Cerebellar nuclear complex (tissue), 1 donor: ENCODE measurements at places on chromosomes 4 and X.

- DNase-seq: no peak
Observed at GRCh38 chrX:138775517-138775916, 64.0 kb upstream of the FGF13 start.

GRCh38 chr4:11611868-11612267 lies 183.2 kb upstream of the HS3ST1 start:
- no peak for DNase-seq

DNA sequence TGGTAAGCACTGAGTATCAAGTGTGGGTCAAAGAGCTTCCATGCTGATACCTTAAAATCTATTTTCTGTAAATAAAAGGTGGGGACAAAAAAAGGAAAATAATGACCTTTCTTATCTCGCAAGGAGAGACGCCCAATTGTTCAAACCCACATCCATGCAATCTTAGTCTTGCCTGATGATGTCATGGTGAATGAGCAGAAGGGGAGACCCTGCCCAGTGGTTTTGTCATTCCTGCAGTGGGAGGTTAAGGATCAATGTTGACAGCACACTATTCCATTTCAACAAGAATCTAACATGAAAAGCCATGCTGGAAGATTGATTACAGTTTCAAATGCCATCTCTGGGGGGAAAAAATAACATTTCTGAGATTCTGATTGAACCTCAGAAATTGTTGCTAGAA lies 40.7 kb upstream of the PUDP start:
- DNase-seq: no peak

GRCh38 chrX:153669174-153669890 lies 4.3 kb downstream of the PNCK start:
- no peak for DNase-seq

- no peak for DNase-seq
Observed at GRCh38 chr4:111633663-111634266, 511.5 kb upstream of the FAM241A start.

GRCh38 chr4:187387739-187388138 lies 607.8 kb upstream of the ZFP42 start:
- DNase-seq: no peak

DNA sequence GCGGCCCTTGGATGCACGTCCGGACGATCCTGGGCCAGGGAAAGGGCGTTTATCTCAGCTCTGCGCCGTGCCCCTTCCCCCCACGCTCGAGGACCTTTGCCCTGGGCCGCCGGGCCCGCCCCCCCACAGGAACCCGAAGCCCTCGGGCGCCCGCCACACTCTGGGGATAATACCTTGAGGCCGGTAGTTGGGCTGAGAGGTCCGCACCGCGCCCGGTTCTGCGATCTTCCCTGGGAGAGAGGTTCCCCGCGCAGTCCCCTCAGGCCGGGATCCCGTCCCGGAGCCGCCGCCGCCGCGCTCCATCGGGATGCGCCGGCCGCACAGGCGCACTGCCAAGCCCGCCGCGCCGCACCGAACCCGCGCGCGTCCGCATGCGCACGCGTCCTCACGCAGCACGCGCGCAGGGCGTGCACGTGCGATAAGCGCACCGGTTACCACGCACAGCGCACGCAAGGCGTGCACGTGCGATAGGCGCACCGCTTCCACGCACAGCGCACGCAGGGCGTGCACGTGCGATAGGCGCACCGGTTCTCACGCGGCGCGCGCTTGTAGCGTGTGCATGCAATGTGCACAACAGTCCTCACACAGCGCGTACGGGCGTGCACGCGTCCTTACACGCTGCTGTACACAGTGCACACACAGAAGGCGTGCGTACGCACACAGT lies at the start of gene MAP7D2:
Gene MAP7D2, minus strand, starts transcription at position 331 of the 664 bp plus-strand sequence. Its CDS starts 28 bp downstream, at position 303.
- no peak for DNase-seq

- DNase-seq: no peak
Observed at GRCh38 chr4:53716471-53717063, 125.3 kb upstream of the LNX1 start.

- DNase-seq: no peak
Observed at GRCh38 chr4:123073650-123074049, 151.3 kb upstream of the NUDT6 start.

GRCh38 chr4:145536044-145536443 lies 54.4 kb downstream of the SMAD1 start:
- no peak for DNase-seq

GRCh38 chrX:134743091-134743490 lies 84.8 kb upstream of the PLAC1 start:
- DNase-seq: no peak

- DNase-seq: no peak
Observed at GRCh38 chr4:143224255-143224654, 39.5 kb downstream of the USP38 start.

DNA sequence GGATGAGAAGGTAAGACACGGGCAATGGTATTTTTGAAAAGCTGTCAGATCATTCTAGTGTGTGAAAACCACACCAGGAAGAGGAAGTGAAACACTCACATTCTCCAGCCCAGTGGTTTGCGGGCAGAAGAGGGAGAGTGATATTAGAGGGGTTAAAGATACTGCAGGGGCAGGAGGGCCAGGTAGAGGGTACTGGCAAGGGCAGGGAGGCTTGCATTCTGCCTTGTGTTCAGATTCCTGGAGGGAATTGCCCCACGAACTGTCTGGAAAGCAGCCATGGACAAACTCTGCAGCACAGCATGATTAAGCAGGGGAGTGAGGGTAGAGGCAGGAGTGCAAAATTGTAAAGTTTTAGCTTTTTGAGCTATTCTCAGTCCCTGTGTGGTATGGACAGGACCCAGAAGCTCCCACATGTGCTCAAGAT lies 30.9 kb downstream of the NIPAL1 start:
- no peak for DNase-seq

GRCh38 chr4:31390849-31391248 lies 670.7 kb downstream of the PCDH7 start:
- no peak for DNase-seq

GRCh38 chr4:74423104-74423503 lies 21.8 kb upstream of the AREG start:
- DNase-seq: no peak

- DNase-seq: peak; percentile 69
Observed at GRCh38 chr4:6928081-6928480, 18.5 kb downstream of the TBC1D14 start.

DNA sequence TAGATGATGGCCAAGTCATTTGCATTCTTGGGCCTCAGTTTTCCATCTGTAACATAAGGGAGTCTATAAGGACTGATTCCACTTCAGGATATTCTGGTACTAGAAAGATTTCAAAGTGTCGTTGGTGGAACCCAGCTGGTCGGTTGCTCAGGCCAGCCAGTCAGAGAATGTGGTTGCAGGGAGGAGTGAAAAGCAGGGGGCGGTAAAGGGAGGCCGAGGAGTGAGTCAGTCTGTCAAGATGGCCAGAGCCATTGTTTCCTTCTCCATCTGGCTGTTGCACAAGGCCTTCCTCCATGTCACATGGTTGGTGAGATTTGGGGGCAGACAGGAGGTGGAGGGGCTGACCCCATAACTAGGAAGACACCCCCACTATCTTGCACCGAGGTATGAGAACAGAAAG lies 38.2 kb downstream of the STARD8 start:
- no peak for DNase-seq

GRCh38 chr4:7354927-7355326 lies 79.8 kb downstream of the PSAPL1 start:
- DNase-seq: no peak

- no peak for DNase-seq
Observed at GRCh38 chr4:11636031-11636430, 207.3 kb upstream of the HS3ST1 start.

GRCh38 chrX:133999031-133999705 lies 13.8 kb upstream of the GPC3 start:
- DNase-seq: no peak

DNA sequence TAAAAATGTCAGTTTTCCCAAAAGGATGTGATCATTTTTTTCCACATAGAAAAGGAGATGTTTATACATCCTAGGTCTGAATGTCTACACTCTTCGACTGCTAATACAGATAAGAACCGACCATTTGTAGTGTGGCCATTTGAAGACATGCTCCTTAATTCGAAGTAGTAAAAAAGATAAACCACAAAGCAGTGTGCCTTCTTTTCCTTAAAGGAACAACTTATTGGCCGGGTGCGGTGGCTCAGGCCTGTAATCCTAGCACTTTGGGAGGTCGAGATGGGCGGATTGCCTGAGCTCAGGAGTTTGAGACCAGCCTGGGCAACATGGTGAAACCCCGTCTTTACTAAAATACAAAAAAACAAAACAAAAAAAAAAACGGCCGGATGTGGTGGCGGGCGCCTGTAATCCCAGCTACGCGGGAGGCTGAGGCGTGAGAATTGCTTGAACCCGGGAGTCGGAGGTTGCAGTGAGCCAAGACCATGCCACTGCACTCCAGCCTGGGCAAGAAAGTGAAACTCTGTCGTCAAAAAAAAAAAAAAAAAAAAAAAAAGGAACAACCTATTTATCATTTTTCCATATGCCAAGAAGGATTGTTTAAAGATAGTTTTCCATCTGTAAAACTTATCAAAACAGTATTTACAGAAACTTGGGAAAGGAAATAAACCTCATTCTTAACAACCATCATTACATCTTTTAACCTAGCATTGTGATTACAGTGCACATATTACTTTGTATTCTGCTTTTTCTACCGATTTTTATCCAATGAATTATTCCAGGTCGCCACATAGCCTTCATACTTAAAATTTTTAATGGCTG lies 2.6 kb downstream of the INTS6L start:
- DNase-seq: no peak

GRCh38 chrX:108126661-108127060 lies 35.1 kb downstream of the ATG4A start:
- no peak for DNase-seq

GRCh38 chrX:100410901-100411801 lies 1.1 kb upstream of the PCDH19 start:
- DNase-seq: no peak

DNA sequence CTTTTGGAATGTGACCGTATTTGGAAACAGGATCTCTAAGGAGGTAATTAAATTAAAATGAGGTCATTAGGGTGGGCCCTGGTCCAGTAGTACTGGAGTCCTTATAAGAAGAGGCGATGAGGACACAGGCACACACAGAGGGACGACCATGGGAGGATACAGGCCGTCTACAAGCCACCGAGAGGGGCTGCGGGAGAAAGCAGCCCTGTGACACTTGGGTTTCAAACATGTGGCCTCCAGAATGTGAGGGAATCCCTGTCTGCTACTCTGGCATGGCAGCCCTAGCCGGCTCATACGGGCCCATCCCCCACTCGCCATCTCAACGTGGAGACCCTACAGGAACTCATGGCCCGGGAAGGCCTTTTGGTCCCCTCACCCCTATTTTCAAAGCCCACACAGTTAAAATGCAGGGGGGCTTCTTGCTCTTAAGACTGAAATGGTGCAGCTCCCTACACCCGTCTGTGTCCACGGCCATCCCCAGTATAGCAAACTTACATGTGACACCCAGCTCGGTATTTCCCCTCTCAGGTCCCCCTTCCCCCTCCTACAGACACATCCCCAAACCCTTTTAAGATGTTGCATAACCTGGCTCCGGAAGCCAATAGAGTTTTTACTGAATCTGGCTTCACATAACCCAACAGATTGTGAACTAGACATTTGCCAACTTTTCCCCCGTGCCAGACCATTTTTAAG lies 124.1 kb upstream of the TBL1X start:
- DNase-seq: no peak

DNA sequence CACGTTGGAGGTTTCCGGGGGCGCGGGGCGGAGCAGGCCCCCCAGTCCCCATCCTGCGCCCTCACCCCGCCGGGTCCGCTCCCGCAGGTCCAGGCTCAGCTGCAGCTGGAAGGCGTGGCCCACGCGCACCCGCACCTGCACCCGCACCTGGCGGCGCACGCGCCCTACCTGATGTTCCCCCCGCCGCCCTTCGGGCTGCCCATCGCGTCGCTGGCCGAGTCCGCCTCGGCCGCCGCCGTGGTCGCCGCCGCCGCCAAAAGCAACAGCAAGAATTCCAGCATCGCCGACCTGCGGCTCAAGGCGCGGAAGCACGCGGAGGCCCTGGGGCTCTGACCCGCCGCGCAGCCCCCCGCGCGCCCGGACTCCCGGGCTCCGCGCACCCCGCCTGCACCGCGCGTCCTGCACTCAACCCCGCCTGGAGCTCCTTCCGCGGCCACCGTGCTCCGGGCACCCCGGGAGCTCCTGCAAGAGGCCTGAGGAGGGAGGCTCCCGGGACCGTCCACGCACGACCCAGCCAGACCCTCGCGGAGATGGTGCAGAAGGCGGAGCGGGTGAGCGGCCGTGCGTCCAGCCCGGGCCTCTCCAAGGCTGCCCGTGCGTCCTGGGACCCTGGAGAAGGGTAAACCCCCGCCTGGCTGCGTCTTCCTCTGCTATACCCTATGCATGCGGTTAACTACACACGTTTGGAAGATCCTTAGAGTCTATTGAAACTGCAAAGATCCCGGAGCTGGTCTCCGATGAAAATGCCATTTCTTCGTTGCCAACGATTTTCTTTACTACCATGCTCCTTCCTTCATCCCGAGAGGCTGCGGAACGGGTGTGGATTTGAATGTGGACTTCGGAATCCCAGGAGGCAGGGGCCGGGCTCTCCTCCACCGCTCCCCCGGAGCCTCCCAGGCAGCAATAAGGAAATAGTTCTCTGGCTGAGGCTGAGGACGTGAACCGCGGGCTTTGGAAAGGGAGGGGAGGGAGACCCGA lies 14.0 kb downstream of the SHOX start:
- DNase-seq: no peak

- DNase-seq: no peak
Observed at GRCh38 chr4:36269101-36269500, 12.3 kb upstream of the DTHD1 start.

DNA sequence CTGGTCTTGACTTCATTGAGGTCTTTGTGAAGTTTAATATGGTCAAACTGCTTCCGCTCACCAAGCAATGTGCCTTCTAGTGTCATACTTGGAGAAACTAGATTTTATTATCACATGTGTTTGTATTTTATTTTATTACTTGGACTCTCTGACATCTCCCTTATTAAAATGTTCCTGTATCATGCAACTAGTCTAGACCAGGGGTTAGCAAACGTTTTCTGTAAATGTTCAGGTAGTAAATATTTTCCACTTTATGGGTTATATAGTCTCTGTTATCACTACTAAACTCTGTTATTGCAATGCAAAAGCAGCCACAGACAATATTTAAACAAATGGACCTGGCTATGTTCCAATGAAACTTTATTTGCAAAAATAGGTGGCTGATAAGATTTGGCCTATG lies 443.8 kb downstream of the MID1IP1 start:
- DNase-seq: no peak

DNA sequence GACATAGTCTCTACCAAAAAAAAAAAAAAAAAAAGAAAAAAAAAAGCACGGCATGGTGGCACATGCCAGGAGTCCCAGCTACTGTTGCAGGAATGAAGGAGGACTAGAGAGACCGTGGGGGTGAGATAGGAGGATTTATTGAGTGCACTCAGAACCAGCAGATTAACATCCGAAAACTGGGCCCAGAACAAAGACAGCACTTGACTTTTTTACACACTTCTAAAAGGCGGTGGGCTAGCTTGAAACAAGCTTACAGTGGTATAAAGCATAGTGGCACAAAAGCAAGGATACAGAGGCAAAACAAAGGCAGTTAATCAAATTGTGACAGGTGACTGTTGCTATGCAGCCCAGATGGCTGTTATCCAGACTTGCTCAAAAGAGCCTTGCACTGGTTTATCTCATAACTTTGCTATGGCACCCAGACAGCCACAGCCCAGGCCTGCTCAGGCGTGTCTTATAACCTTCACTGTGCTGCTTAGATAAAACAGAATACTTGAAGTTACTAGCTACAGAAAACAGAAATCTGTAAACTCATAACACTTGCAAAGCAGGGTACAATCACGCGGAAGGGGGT lies 9.9 kb upstream of the PI4K2B start:
- DNase-seq: no peak
